Fibroblast of lung (primary cell): ENCODE measurements at places on chromosomes 7 and 10. TPM values are rescaled to one million over a fixed set of nuclear protein-coding genes. Genes with fewer than 3 reads are reported as not detected.

The AZGP1 gene
- total RNA-seq: not detected in 2 replicates

The ITIH5 gene
- total RNA-seq: 12.4 and 49.3 TPM in 2 replicates

The FAM25C gene
- not detected in 2 replicates for total RNA-seq

The TMEM270 gene
- not detected in 2 replicates for total RNA-seq

The RPS24 gene
- 1,917 and 3,148 TPM in 2 replicates for total RNA-seq

- no peaks in the 10 kb centered on the region for H3K27me3 ChIP-seq
- H3K4me3 ChIP-seq: no peak overlapping the region
- no peaks in the 10 kb centered on the region for H3K4me1 ChIP-seq
- no peak overlapping the region for H3K27ac ChIP-seq
Measured at GRCh38 chr10:114916653-114917052, 21.3 kb upstream of the TRUB1 start.

DNA sequence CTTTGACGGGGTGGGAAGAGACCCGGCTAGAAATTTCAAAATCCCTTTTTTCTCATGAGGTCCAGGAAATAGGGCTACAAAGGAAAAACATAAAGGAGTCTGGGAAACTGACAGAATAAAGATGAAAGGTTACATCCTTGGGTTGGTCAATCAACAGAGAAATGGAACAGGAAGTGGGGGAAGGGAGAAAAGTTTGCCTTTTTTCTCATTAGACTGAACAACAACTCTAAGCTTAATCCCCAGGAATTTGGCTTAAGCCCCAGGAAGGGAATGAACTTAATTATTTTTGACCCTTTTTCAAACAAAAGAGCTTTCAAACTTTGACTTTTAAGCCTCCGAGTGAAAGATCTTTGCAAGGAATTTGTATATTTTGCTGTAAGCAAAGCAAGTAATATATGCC is 32.7 kb downstream of the LGI1 start:
- no peaks in the 10 kb centered on the region for H3K36me3 ChIP-seq
- H3K4me3 ChIP-seq: no peak overlapping the region
- no peak for DNase-seq
- H3K27ac ChIP-seq: no peak overlapping the region

DNA sequence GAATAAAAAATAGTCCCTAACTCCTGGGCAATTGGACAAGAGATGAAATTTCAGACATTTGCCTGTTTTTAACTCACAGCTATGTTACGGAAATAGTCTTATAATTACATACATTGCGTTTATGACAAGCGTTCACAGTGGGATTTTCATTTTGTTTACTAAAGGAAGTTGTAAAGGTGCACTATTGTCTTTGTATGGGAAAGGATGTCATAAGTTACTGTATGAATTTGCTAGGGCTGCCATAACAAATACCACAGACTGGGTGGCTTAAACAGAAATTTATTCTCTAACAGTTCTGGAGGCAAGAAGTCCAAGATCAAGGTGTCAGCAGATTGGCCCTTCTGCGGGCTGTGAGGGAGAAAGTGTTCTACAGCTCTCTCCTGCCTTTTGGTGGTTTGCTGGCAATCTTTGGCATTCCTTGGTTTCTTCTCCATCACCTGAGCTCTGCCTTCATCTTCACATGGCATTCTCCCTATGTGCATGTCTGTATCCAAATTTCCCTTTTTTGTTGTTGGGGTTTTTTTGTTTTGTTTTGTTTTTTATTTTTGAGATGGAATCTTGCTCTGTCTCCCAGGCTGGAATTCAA is 5.6 kb downstream of the NFE2L3 start:
- no peak overlapping the region for H3K4me3 ChIP-seq
- no peak for DNase-seq
- H3K4me1 ChIP-seq: peaks cover 4% of the 10 kb centered on the region
- no peak overlapping the region for H3K27ac ChIP-seq
- H3K27me3 ChIP-seq: peaks cover 3% of the 10 kb centered on the region
- H3K36me3 ChIP-seq: no peaks in the 10 kb centered on the region

DNA sequence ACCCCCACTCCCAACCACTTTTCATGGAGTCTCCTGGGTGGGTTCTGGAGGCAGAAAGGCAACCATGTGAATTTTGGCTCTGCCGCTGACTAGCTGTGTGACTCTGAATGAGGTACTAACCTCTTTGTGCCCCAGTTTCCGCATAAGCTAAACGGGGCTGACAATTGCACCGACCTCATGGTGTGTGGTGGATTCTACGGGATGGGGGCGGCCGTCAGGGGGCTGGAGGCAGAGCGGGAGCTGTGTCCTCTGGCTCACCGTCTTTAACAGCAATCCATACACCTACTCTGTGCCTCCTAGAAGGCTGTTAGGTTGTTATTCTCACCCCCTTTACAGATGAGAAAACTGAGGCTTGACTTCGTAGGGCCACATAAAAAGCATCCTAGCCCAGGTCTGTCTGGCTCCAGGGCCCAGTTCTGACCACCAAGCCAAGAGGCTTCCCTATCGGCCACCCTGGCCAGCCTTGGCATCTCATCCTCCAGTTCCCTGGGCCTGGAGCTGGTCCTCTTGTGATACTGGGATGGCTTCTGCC is 4.3 kb upstream of the SLC29A3 start:
- no peaks in the 10 kb centered on the region for H3K36me3 ChIP-seq
- no peaks in the 10 kb centered on the region for H3K27me3 ChIP-seq
- no peaks in the 10 kb centered on the region for H3K4me1 ChIP-seq
- no peak overlapping the region for H3K4me3 ChIP-seq
- no peak overlapping the region for H3K27ac ChIP-seq
